ENCODE measurements at places on chromosomes 6 and 20.

GRCh38 chr6:136037242-136037875 lies 185.9 kb downstream of the PDE7B start:
- DNase-seq, result no peak

DNA sequence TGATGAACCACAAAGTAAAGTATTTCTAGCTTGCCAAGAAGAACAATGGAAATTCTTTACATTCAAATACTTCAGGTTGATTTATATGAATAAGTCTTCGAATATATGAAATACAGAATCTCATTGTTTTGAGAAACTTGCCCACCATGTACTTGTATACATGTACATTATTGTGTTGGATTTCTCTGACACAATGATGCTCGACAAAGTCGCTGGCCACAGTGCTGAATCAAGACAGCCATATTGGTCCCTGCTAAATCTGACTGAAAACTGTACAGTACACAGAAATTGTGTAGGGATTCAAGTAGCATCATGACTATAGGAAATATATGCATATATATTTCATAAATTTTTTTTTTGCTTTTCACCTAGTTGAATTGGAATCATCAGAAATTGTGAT lies 13.1 kb upstream of the LIN28B start:
- no peak for DNase-seq

DNA sequence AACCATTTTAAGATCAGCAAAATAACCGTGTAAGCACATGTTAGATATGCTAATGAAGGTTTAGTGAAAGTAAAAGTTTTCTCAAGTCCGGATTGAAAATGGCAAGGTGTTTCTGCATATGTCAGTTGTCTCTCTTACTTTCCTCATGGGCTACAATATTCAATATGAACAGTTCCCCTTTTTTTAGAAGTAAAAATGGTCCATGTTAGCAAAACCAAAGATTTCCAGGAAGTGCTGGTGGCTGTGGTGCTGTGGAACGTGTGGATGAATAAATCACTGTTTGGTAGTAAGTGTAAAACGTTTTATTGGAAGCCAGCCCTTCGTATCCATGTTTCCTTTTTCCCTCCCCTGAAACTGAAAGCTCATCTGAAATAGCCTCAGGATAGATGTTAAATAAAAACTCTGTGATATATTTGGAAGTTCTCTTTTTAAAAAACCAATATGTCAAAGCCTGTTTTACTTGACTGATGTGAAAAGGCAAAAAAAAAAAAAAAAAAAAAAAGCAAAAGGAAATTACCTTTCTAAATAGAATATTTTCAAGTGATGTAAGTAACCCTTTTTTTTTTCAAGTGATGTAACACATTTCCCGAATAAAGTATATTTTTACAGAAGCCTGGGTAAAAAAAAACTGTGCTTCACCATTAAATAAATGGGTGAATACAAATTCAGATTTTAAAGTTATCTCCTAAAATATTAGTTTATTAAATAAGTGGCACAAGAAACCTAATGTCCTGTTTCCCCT lies 41.9 kb downstream of the PLEKHG1 start:
- DNase-seq, result no peak

GRCh38 chr20:46963758-46964617 lies 69.3 kb downstream of the EYA2 start:
- no peak for DNase-seq

All from T-helper 17 cell (primary cell).